ENCODE measurements at places on chromosomes 4 and X.

- DNase-seq: no peak
These were observed 43.5 kb downstream of the CLCN3 start for GRCh38 chr4:169663831-169664230.

- no peak for DNase-seq
These were observed 13.3 kb downstream of the ADRA2C start for GRCh38 chr4:3779509-3779908.

DNA sequence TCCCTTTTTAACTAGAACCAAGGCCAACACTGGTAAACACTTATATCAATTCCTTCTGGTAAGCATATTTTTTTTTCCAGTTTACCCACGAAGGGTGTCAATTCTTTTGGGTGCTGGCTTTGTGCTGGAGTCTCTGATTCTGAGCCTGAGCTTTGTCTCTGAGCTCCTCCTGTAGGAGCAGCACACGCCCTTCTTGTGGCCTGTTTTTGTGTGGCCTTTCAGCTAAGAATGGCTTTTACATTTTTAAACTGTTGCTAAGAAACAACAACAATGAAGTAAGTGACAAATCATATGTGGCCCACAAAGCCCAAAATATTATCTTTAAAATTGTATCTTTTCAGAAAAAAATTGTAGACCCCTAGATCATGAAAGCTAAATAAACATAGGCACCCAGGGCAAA is 98.0 kb upstream of the TBC1D9 start:
- no peak for DNase-seq

- DNase-seq: no peak
These were observed 77.9 kb downstream of the APBB2 start for GRCh38 chr4:41136456-41136855.

- DNase-seq: no peak
These were observed 61.9 kb downstream of the SEC24B start for GRCh38 chr4:109495514-109495913.

GRCh38 chrX:41604766-41605543 is 83.8 kb upstream of the GPR34 start:
- DNase-seq: no peak

- no peak for DNase-seq
These were observed 185.7 kb downstream of the UNC5C start for GRCh38 chr4:95362906-95363558.

- no peak for DNase-seq
These were observed 138.0 kb downstream of the ZNF674 start for GRCh38 chrX:46407036-46407752.

DNA sequence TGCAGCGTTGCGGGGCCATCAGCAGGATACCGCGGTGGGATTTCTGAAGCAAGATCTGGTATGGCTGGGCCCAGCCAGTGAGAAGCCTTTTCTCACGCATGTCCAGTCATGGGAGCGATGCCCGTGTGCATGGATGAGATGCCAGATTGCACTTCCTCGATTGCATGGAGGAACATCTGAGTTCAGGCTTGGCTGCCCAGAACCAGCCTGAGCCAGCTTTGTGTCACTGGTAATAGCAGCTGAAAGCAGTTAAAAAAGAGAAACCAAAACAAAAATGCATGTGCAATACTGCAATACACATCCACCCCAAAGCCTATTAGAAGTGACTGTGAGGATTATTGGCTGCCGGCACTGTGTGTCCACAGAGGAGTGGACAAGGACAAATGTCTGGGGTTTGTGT is 59.3 kb downstream of the PSAPL1 start:
- no peak for DNase-seq

DNA sequence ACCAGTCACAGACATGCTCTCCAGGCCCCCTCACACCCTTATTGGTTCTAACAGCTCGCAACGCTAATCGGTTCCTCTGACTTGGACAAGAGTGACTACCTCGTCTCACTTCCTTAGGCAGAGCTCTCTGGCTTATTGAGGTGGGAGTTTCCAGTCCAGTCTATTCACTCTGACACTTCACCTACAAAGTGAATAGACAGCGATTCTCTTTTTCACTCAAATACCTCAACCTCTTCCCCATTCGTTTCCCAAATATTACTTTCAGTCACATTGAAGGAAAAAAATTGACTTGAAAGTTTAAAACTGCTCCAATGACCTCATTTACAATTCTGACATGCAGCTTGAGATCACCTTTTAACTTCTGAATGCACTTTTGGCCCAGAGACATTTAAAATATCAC is 17.7 kb downstream of the HELT start:
- no peak for DNase-seq

DNA sequence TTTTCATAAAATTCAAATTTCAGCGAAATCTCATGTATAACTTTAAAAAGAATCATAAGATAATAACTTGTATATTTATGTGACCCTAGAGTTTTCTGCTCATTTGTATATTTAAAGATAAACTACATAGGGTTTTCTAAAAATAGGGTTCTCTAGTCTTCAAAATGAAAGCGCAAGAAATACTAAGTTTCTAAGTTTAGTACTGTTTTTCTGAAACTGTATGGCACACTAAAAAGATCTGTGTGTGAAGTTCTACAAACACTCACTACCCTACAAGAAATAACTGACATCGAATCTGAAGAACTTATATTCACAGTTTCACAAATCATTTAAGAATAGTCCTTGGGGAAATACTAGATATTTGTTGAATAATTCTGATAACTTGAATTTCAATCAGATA is 38.7 kb upstream of the NDST4 start:
- DNase-seq: no peak

GRCh38 chrX:12360986-12361598 is 222.8 kb downstream of the FRMPD4 start:
- no peak for DNase-seq

DNA sequence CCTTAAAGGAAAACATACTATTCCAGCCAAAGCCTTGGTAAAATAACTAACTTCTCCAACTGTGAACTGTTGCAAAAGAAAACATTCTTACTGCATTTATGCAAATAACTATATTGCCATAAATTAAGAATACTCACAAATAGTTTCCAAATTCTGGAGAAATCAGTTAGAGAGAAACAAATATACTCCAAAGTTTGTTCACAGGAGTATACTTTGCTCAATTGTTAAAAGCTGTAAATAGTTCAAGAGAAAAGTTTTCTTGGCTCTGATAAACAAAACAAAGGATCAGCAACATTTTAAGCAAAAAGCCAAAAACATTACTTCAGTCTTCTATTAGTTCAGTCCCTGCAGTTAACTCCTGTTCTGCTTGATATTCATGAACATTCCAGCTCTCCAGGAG is 83.0 kb downstream of the EIF4E start:
- no peak for DNase-seq

Measured in stimulated activated CD8-positive, alpha-beta memory T cell treated with anti-CD3 and anti-CD28 coated beads, Interleukin-7, amount 100 ng/mL, for 1 hour (primary cell).